Esophagus mucosa (tissue), 1 donor: ENCODE measurements at places on chromosomes 2 and 18.
A peak's percentile ranks its signal among the peaks of the same experiment; 100 is the strongest.

DNA sequence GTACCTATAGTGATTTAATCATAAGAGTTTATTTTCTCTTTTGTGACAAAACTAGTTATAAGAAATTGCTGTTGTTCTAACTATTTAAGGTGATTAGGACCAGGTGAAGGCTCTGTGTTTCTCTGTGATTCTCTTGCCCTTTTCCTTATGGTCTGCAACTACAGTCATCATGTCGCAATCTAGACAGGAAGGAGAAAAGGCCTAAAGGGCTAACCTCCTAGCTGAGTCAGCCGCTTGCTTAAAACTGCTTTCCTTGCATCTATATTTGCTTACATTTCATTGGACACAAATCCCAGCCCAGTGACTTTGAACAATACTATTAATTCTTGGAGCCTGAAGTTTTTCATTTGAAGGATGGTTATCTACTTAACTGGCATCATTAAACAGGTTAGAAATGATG is 93.1 kb downstream of the PIK3C3 start:
- peak; percentile 98 for ATAC-seq

DNA sequence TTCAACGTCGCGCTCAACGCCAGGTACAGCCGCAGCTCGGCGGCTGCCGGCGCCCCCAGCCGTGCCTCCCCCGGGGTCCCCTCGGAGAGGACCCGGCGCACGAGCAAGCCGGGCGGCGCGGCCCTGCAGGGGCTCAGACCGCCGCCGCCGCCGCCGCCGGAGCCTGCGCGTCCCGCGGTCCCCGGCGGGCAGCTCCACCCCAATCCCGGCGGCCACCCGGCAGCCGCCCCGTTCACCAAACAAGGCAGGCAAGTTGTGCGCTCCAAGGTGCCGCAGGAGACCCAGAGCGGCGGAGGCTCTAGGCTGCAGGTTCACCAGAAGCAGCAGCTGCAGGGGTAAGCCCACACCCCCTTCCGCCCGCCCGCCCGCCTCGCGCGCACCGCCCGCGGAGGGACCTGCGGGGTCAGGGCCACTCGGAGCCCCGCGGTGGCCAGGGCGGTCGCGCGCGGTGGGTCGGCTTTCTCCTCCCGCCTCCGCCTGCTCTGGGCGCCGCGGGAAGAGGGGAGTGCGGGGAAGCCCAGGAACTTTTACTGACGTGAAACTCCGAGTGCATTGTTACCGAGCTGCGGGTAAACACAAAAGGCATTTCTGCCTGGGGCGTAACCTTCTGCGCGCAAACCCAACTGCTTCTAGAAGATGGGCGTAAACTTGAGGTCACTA is 861 bp downstream of the LTBP1 start:
- peak; percentile 55 for ATAC-seq

- no peak for ATAC-seq
Measured at GRCh38 chr2:230358305-230358704, 31.3 kb downstream of the SP140L start.

GRCh38 chr2:127175041-127175721 is 44.9 kb downstream of the CYP27C1 start:
- peak; percentile 82 for ATAC-seq

- no peak for ATAC-seq
Measured at GRCh38 chr2:234812851-234813250, 139.0 kb upstream of the SH3BP4 start.

DNA sequence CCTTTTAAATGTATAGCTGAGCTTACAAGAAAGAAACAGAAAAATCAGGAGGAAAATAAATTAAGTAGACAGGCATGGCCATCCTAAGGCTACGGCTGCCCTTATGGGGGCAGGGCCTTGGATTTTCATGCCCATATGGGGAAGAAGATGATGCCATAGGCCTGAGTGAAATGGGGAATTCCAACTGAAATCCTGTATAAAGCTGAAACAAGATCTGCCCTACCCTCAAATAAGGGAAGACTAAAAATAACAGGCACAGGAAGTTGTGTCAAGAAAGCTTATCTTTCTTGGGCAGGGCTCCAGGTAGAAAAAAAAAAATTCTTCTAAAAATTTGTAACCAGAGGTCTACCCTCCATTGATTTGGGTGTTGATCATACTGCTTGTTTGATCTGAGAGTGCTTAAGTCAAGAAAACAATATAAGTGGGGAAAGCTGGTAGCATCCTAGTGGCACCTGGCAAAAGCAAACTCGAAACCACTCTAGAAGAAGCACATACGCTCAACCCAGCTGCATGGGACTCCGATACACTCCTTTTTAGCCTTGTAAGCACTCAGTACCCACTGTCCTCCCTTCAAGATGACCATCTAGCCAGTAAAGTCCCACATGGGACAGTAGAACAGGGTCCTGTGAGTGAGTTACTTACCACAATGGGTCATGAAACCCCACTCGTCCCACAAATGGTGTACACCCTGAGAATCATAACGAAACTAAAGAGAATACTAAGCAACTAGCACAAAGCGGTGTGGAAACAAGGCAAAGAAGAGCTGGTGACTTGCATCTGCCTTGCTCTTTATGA is 22.3 kb downstream of the DNAH7 start:
- no peak for ATAC-seq

DNA sequence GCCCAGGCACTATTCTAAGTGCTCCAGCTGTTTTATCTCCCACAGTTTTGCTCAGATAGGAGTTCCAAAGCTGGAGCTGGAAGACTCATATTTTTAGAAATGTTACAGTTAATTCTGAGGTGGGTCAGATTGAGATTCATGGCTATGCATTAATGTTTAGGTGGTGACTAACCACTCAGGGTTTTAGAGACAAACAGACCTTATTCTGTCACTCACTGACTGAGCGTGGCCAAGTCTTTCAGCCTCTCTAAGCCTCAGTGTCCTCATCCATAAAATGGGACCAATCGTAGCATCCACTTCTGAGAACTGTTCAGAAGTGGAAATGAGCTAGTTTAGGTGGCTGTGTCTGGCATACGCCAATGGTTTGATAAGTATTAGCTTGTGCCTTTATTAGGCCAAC is 4.3 kb upstream of the CASP8 start:
- ATAC-seq: no peak

DNA sequence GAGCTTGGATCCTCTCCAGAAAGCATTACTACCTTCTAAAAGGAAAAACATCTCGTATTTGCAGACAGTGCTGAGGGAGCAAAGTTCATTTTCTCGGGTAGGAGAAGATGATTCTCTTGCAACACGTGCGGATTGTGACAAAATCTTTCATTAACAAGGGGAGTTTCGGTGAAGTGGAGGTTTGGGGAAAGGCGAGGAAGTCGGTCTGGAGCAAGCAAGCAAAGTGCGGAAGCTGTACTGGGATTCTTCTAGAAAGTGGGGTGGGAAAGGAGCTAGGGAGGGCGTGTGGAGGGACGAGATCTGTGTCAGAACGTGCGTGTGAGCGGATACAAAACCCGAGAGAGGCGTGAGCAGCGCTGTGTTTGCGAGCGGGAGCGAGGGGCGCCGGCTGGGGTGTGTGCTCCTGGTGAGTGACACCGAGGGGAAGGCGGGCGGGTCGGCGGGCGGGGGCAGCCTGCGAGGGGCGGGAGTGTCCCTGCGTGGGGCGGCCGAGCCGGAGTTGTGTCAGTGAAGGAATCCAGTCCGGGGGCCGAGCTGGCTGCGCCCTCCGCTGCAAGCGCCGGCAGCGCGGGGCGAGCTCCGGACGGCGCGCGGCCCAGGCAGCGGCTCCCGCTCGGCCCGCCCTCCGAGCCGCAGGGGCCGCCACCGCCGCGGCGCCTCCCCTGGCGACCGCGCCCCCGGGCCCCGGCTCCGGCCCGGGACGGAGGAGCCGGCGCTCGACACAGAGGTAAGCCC is at the start of gene SPATS2L:
TSS of gene SPATS2L (plus strand) at position 498 of the 735 bp plus-strand sequence. CDS start 82,552 bp downstream, outside the sequence.
- ATAC-seq: peak; percentile 76

DNA sequence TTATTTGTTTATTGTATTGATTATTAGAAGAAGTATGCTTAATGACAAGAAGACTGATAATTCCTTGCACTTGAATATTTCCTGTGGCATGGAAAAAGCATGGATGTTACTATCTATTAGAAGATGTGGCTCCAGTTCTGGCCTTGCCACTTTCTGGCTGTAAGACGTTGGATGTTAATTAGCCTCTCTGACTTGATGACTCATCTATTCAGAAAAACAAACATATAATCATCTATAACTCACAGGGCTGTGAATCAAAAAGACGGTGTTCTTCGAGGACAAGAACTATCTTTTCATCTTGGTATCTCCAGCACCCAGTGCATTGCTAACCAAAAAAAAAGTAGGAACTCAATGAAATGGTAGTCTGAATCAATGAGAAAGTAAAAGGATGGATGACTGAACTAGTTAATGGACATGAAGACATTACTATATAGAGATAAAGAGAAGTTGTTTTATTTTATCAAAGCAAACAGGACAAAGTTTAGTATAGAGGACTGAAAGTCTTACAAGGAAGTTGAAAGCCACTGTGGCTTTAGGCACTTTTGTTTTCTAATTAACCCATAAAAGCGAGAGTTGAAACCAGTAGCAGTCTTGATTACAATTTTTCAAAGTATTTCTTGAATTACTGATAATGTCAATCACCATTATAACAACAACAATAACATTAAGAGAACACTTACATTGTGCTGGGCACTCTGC is 145.3 kb downstream of the RND3 start:
- no peak for ATAC-seq

DNA sequence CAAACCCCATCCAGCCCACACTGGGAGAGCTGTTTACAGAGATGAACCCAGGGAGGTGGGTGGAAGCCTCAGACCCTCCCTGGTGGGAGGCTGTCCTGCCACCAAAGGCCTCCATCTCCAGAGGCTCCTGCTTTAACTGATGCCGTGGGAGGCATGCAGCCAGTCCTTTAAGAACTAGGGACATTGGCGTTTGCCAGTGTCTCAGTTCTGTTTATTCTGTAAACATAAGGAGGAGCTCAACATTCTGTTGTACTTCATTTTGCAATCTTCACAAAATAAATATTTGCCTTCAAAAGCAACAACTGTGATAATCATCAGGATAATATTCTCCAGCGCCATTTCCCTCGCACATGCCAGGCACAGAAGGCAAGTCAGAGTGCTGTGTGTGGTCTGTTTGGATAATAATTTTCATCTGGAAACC is 6.8 kb downstream of the EDAR start:
- no peak for ATAC-seq

DNA sequence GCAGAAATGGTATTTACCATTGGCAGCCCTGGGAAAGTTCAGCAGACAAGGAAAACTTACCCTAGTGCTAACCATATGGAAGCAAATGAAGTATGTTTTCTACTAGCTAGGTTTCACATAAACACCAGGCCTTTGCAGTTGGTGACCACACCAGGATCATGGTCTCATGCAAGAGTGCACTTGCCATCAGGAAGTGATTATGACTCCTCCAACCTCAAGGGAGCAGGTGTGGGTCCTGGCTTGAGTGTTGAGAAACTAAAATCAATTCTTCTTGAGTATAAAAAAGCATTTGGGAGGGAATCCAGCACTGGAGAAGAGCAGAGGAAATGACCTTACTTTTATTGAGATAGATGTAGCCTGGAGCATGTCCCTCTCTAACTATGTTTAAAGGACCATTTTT is 56.8 kb upstream of the SPAG16 start:
- peak; percentile 50 for ATAC-seq

- ATAC-seq: no peak
Measured at GRCh38 chr2:174846941-174847938, 83.0 kb upstream of the CHRNA1 start.

GRCh38 chr2:43005975-43006833 is 213.8 kb upstream of the HAAO start:
- ATAC-seq: no peak

GRCh38 chr18:3067722-3068121 is 54.8 kb upstream of the LPIN2 start:
- no peak for ATAC-seq

DNA sequence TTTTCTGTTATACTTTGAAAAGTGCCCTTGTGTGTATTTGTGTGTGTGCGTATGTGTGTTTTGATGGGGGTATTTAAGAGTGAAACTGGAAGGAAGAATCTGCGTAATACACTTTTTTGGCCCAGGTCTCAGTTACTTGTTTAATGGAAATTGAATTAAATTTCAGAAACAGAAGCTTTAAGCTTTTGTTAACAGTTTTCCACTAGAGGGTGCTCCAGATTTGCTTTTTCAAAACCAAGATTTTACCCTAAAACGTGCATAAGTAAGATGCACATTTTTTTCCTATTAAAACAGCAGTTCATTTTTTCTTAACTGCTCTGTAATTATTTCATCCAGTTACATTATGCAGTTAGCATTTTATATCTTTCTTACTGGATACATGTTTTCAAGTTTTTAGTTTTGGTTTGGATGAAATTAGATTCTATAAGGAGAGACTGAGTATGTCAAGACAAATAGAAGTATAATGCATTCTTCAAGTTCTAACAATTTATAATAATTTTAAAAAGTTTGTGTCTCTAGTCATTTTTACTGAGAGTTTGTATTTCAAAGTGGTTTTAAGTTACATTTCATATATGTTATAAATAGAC is 97.2 kb downstream of the PIK3C3 start:
- no peak for ATAC-seq

DNA sequence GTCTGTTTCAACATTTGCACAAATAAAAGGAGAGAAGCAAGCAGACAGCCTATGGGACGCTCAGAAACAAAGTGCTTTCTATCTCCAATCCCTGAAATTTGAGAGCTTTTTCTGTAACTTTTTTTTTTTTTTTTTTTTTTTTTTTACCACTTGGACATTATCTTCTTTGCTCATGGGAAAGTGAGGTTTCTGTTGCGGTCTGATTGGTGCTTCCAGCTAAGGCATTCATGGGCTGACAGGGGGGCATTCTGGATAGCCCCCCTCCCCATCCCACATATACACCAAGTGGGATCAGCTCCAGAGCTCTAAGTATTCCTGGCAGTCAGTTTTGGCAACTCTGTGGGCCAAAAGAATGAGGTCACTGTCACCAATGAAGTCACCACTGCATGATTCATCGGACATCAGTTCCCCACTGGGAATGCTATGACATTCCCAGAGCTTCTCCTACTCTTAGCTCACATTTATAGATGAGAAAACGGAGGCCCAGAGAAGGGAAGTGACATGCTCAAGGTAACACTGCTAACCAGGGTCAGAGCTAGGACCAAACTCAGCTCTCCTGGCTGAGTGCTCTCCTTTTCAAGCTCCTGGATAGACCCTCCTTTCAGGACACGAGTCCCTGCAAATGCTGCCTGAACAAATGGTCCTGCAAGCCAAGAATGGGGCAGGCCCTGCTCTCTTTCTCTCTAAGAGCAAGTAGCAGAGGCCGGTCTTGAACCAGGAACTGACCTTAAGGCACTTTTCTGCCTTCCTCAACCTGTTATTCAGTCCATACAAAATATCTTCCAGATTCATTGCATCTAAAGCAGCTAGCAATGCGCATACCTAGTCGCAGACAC is 61.3 kb downstream of the TMEM247 start:
- no peak for ATAC-seq

DNA sequence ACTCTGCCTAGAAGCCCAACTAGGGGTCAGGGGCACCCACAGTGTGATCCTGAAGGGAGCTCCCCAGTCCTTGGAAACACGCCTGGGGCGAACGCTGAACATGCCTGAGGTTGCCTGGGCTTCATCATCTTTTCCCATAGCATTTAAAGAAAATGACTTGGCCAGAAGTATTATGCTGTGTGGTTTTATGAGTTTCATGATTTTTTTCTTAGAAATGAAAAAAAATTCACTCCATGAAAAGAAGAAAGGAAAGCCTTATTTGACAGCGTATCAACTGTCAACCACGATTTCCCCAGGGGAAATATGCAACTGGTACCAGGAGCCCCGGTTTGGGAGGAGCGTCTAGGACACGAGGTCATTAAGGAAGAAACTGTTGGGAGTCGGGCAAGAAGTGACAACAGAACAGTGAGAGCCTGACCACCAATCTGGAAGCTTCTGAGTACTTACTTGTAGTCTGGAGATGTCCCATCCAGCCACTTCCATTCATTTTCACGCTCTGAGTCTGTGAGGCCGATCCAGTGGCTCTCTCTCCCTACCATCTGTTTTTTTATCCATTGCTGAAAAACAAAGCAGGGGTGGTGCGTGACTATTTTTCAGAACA is 63.5 kb upstream of the THOC1 start:
- ATAC-seq: no peak
